ENCODE measurements at places on chromosomes 2 and 18. TPM values are rescaled to one million over a fixed set of nuclear protein-coding genes. Genes with fewer than 3 reads are reported as not detected.

RTP5 gene
- polyA plus RNA-seq = 0.06 TPM

PROKR1 gene
- 0.06 TPM for polyA plus RNA-seq

GAD1 gene
- polyA plus RNA-seq = 0.43 TPM

SERPINB7 gene
- polyA plus RNA-seq = not detected

GPC1 gene
- polyA plus RNA-seq = 53.8 TPM

PID1 gene
- 85.8 TPM for polyA plus RNA-seq

STAT4 gene
- 0.80 TPM for polyA plus RNA-seq
